CD4-positive, alpha-beta memory T cell (primary cell): ENCODE measurements at places on chromosomes 1 and 21.

GRCh38 chr21:25564349-25564948 is 42.8 kb downstream of the MRPL39 start:
- DNase-seq, result no peak

DNA sequence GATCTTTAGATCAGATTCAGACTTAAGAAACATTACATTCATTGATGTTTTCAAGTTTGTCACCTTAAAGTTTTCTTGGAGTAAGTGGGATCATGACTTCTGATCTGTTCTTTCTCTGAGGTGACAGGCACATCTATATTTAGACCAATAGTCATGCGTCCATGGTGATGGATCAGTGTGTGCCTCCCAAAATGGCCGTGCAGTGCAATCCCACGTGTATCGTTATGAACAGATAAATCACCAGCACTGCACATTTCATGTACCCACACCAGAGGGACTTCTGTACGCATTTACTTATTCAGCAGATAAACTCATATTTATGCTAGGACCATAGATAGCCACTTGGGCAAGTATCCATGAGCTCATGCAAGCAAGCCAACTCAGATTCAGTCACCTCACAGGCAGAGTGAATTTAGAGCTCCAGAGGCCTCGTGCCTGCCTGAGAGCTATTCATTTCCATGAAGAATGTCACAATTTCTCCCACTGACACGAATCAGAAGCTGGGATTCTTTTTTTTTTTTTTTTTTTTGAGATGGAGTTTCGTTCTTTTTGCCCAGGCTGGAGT is 13.9 kb upstream of the WDR26 start:
- DNase-seq, result no peak

DNA sequence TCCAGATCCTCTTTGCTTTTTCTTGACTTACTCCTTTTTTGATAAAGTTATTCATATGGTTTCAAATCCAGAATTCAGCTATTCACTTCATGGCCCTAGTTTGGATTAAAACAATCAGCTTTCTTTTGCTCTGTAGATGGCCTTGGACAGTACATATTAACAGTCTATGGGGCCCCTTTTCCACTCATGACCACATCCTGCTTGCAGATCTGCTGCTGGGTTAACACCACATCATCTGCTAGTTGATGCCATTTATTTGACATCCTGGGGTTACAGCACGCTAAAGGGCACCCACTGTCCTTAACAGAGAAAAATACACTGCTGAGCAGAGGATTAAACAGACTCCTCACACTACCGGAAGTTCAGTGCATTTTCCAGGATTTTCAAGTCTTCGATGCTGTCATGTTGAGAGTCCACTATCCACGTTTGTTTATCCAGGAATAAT is 941 bp upstream of the IFI16 start:
- DNase-seq, result peak; percentile 87

DNA sequence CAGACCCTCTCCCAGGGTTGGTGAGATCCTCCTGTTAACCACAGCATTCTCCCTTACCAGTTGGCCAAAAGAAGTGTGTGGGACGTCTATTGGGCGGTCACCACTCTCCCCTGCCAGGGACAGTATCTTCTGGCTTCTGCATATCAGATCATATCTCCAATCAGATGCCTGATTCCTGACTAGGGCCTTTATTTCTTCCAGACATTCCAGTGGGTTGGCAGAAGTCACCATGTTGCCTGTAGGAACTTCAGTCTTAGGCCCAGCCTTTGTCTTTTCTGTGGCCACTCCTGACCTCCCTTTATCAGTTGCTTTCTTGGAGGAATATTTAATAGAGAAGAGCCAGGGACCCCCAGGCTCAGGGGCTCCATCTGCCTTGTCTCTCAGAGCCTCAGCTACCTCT is 130.4 kb upstream of the F3 start:
- no peak for DNase-seq

DNA sequence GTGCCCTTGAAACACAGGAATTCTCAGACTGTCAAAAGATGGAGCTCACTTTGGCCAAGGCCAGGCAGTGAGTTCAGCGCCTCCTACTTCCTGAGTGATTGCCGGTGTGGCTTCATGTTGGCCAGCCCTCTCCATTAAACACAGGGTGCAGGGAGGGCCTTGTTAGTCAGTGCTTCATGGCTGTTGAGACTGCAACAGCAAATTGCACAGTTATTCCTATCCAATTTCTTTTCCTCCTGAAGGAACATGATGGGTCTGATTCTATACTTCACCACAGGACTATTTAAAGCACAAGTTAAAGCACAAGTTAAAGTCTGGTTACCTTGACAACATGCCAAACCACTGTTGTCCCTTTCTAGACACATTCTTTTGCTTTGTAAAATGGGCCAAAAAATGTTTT is 156.6 kb downstream of the SIPA1L2 start:
- DNase-seq, result no peak

- DNase-seq, result peak; percentile 15
These were observed 43.3 kb downstream of the TP73 start for GRCh38 chr1:3695326-3696217.

- no peak for DNase-seq
These were observed 14.3 kb downstream of the SMG5 start for GRCh38 chr1:156268336-156268735.
